AML-193 (cell line): ENCODE measurements at places on chromosomes 13 and 19.

DNA sequence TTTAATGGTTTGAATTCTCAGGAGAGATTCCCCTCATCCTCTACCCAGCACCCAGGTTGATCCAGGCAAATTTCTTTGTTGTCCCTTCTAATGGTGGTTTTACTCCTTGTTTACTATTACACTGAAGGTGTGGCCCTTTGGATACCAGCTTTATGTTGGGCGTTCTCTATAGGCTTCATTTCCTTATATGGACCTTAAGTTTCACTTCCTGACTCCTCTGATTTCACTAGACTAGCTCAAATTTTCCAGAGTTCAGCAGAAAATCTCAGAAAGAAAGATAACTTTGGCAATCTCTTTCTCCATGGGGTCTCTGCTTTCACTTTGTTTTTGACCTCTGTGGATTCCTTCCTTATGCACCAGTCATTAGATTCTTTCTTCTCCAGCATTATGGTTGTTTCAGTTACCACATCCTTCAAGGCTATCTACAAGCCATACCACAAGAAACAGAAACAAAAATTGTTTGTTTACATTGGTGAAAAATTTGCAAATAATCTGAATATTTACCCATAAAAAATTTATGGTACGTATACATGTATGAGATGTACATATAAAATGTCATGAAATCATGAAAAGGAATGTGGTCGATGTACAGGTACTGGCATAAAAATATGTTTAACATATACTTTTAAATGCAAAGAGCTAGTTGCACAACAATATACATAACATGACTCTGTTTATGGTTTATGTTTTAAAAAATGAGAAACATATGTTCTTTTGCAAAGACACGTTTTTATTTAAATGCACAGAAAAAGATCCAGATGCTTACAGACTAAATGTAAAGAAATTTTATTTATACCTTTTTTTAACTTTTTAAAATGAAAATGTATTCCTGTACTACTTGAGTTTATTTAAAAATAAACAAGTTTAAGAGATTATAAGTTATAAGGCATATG, 212.6 kb downstream of the LACC1 start:
- no peak for DNase-seq

GRCh38 chr13:32902029-32902780, 114.0 kb upstream of the KL start:
- no peak for DNase-seq

DNA sequence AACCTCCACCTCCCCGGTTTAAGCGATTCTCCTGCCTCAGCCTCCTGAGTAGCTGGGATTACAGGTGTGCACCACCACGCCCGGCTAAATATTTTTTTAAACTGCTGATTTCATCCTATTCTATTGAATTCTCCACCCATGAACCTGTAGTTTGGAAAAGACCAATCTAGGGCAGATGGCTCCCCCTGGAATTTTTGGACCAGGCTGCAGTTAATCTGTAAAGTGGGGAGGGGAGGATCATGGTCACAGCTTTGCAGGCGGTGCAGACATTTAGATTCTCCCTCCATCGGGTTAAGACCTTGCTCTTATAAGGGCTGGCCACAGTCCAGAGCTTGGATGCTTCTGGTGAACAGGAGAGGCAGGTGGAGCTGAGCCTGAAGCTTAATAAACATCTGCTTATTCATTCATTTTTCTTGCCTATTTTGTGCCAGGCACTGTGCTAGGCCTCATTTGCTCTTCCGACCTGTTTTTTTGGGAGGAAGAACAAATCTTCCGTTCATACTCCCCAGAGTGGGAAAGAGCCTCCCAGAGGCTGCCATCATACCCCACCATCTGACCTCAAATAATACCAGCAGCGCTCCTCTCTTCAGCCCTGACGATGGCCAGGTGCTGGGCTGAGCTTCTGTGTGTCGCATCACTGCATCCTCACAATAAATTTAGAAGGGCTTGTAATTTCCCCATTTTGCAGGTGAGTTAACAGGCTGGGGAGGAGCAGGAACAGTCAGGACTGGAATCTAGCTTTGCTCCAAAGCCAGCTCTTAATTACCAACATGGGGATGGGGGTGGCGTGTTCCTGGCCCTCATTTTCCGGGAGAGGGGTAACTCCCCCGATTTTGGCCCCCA, 902 bp upstream of the CCDC106 start:
- DNase-seq: no peak

- DNase-seq: no peak
These were observed 98.8 kb upstream of the CACNA1A start for GRCh38 chr19:13604902-13605586.
